ENCODE measurements at places on chromosomes 1 and 21. TPM values are rescaled to one million over a fixed set of nuclear protein-coding genes. Genes with fewer than 3 reads are reported as not detected.

The CTSE gene
- 0.19 TPM for total RNA-seq

The EFHD2 gene
- total RNA-seq: 31.9 TPM

The NPHS2 gene
- total RNA-seq: not detected

The OLFM3 gene
- not detected for total RNA-seq

The AMY2A gene
- total RNA-seq: not detected

The CR1L gene
- not detected for total RNA-seq

The RGS5 gene
- 1.7 TPM for total RNA-seq

The THBS3 gene
- 12.1 TPM for total RNA-seq

- no peak for DNase-seq
Observed at GRCh38 chr1:65924471-65924870, 131.8 kb downstream of the PDE4B start.

DNA sequence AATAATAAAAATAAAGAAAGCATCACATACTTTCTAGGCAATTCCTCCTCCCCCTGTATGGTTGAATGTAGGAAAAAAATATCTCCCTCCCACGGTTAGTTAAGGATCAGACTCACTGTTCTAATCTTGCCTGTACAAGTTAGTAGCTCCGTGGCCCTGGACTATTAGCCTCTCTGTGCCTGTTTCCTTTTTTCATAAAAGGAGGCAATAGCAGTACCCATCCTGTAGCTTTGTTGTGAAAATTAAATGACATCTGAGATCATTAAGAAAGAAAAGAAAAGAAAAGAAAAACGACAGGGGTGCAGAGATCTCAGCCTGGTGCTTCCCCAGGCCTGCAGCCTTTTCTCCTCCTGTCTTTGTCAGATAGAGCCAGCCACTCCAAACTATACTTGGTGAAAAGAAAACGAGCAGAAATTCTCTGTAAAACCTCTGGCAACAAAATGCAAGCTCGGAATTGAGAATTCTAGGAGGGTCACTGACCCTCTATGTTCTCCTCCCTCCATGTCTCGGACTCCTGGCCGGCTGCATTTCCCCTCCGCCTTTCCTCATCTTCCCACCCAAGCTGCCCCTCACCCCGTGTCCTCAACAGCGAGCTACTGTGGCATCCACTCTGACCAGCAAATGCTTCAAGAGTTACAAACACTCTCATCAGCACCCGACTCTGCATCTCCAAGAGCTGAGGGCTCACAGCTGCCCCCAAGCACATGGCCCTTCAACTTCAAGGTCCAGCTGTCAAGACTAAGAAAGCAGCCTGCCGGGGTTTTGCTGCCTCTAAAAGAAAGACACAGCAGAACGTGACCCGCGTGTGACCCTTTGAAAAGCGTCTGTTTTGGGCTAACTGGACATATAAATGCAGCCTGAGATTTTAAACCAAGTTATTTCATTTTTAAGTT, 13.6 kb downstream of the RIPK4 start:
- DNase-seq: no peak

DNA sequence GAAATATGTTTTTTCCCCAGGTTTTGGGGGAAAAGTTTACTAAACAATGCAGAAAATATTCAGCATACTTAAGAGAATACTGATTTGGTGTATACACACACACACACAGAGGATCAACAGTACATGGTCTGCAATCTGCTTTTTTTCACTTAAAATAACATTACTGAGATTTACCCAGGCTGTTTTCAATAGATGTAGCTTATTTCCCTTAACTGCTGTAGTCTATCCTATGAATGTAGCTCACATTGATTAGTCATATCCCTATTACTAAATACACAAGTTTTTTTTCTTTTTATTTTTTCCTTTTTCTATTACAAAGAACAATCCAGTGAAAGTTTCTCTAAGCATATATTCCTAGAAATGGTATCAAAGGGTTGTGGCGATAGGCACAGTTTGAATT, 266.7 kb upstream of the GREM2 start:
- DNase-seq: no peak

- DNase-seq: peak; percentile 31
Observed at GRCh38 chr1:46528297-46528955, 23.0 kb downstream of the KNCN start.

GRCh38 chr21:16532840-16533239, 803.1 kb downstream of the USP25 start:
- no peak for DNase-seq

- no peak for DNase-seq
Observed at GRCh38 chr21:35075546-35075945, 26.4 kb upstream of the RUNX1 start.

- no peak for DNase-seq
Observed at GRCh38 chr1:144101397-144102045, 129.7 kb upstream of the FAM72C start.

GRCh38 chr1:215923129-215923824, 356.2 kb downstream of the KCTD3 start:
- no peak for DNase-seq

GRCh38 chr1:168829876-168830275, 100.9 kb upstream of the DPT start:
- DNase-seq: no peak

DNA sequence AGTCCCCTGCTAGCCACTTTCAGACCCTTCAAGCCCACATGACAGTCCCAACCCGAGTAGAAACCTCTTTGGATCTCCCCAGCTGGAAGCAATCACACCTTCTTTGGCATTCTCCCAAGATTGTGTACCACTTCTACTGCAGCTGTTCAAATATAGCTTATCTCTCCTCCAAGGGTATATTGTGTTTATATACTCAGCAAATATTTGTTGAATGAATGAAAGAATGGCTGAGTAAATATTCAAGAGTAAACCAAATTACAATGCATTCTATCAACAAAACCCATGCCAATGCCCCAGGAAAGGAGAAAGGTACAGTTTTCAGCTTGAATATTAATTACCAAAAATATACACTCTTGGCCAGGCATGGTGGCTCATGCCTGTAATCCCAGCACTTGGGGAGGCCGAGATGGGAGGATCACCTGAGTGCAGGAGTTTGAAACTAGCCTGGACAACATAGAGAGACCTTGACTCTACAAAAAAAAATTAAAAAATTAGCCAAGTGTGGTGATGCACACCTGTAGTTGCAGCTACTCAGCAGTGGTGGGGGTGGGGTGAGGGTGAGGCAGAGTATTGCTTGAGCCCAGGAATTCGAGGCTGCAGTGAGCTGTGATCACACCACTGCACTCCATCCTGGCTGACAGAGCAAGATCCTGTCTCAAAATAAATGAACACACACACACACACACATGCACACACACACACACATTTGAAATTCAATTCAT, 68.5 kb downstream of the NIBAN1 start:
- no peak for DNase-seq

DNA sequence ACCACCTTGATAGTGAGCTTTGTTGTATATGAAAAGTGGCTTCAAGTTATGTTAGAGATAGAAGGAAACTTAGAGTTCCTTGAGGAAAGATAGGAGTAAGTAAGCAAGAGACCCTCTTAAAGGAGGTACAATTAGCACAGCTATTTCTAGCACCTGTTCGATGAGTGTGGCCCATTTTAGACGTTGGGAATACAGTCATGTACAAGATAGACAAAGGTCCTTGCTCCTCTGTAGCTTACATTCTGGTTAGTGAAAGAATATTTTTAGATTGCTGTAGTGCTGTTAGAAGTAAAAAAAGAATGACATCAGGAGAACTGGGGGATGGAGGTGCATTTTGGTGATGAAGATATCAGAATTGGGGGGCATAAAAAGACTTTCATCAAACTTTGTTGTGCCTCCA, 47.5 kb downstream of the MRPS6 start:
- DNase-seq: no peak
